ENCODE measurements at places on chromosomes 11 and 22.
A peak's percentile ranks its signal among the peaks of the same experiment; 100 is the strongest.

- no peak for DNase-seq
These were observed 20.1 kb downstream of the PRDM11 start for GRCh38 chr11:45166604-45166897.

DNA sequence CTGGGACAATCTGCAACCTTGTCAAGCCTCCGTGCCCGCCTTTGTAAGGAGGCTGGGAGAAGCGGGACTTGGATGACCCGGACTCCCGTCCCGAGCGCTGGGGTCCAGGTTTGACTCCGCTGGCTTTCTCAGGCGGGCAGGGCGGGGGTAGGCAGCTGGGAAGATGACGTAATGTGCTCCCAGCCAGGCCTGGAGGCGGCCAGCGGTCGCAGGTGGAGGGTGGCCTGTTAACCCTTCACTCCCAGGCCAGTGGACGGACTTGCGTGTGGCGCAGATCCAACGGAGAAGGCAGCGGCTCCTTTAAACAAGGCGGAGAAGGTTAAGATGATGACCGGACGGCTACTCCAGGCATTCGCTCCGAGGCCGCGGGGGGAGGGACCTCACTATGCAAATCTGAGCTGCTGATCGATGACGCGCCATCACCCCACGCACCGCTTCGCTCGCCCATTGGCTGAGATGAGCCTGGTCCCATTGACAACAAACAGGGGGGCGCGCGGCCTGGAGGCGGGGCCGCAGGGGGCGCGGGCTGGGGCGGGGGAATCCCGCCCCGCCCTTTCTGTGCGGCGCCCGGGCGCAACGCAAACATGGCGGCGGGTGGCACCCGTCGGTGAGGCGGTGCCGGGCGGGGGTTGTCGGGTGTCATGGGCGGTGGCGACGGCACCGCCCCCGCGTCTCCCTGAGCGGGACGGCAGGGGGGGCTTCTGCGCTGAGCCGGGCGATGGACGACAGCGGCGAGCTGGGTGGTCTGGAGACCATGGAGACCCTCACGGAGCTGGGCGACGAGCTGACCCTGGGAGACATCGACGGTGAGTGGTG is at the start of gene SREBF2:
Gene SREBF2 (plus strand): TSS at position 553 of the 816 bp plus-strand sequence. CDS start 166 bp downstream, at position 719.
- DNase-seq, result peak; percentile 99

DNA sequence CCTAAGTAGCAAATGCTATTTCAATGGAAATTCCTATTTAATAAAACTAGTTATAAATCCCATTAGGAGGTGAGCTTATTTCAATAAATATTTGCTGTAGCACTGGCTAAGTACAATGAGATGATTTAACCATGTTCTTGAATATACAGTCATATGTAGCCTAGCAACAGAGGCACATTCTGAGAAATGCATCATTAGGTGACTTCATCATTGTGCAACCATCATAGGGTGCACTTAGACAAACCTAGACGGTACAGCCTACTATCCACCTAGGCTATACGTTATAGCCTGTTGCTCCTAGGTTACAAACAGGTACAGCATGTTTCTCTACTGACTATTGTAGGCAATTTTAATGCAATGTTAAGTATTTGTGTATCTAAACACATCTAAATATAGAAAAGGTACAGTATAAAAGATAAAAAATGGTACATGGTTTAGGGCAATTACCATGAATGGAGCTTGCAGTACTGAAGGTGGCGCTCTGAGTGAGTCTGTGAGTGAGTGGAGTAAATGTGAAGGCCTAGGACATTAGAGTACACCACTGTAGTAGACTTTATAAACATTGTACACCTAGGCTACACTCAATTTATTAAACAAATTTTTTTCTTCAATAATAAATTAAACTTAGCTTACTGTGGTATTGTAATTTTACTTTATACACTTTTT is 350.1 kb downstream of the CASP12 start:
- DNase-seq, result no peak

DNA sequence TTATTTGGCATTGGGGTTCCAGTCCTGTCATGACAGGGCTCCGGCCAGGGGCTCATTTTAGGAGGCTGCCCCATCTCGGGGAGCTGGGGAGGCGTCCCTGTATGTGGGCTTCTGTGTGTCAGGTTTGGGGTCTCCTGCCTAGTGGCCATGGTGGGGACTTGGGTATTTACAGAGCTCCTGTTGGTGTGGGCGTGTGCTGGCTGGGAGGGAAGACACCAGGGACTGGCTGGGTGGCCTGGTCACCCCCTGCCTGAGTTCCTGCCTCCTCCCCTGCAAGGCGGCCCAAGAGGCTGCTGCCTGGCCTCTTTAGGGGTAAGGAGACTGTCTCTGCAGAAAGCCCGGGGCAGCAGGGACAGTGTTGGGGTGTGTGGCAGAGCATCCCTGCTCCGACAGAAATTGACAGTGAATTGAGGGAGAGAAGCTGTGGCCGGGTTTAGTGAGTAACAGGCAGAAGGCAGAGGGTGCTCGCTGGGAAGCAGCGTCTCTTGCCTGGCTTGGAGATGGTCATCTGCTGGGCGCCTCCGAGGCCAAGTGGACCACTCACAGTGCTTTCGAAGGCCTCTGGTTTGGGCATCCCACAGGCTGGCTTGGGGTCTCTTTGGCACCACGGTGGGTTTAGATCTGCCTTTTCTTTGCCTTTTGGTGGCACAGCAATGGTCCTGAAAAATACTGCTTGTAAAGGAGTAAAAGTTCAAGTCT is 40.3 kb upstream of the GRAMD4 start:
- DNase-seq, result no peak

GRCh38 chr22:29029202-29030000 is 32.2 kb downstream of the C22orf31 start:
- DNase-seq, result no peak

DNA sequence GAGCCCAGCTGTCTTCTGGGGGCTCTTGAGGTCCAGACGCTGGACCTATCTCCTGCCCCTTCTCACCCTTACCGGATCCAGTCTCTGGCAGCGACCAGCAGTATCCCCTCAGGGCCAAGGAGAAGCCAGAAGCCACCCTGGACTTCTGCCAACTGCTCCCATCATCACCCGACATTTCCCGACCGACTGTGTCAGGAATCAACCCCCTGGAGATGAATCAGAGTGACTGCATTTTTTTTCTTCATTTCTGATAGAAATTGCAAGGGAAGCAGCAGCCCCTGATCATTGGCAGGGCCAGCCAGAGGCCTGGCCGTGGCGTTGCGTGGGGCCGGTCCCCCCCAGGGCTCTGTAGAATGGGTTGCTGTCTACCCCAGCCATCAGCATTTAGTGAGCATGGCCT is 5.2 kb upstream of the LIF start:
- DNase-seq, result no peak

- DNase-seq, result no peak
These were observed 251.7 kb upstream of the B3GAT1 start for GRCh38 chr11:134663506-134664313.

- DNase-seq, result no peak
These were observed 54.2 kb downstream of the GRAMD4 start for GRCh38 chr22:46674367-46674781.

- no peak for DNase-seq
These were observed 151.7 kb downstream of the SPON1 start for GRCh38 chr11:14114269-14114668.
